ENCODE measurements at places on chromosomes 16 and 17.

DNA sequence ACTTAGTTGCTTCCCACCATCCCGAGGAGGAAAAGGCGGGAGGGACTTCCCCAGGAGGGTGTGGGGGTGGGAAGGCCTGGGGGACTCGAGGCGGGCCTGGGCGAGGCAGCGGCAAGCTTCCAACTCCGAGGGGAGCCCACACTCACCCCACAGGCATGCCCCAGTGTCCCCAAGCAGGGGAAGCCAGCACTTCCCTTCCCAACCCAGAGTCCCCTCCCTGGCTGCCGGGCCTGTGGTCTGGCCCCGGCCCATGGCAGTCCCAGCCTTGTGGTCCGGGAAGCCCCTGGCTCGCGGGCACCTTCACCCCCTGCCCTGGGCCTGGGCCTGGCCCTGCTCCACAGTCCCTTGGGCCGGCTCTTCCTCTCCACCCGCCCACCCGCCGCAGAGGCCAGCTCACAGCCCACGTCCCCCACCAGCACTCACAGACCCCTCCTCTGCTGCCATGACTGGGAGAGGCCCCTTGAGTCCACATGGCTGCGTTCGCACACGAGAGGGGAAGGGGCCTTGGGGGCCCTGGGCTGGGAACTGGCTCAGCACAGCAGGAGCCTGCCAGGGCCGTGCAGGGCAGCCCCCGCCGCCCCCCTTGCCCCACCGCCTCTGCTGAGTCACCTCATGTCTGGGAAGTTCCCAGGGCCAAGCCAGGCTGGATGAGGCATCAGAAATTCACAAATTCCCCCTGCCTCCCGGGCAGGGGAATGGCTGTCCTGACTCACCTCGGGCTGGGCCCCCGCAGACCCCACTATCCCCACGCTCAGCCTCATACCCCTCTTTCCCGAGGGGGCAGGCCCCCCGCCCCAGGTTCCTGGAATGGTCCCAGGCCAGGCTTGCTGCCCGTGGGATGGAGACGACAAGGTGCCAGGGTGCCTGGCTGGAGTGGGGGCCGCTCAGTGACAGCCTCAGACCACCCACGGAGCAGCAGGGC lies 27.8 kb downstream of the BAHCC1 start:
- peak; percentile 92 for DNase-seq

- DNase-seq = no peak
Measured at GRCh38 chr16:80611930-80612327, 71.1 kb downstream of the DYNLRB2 start.

DNA sequence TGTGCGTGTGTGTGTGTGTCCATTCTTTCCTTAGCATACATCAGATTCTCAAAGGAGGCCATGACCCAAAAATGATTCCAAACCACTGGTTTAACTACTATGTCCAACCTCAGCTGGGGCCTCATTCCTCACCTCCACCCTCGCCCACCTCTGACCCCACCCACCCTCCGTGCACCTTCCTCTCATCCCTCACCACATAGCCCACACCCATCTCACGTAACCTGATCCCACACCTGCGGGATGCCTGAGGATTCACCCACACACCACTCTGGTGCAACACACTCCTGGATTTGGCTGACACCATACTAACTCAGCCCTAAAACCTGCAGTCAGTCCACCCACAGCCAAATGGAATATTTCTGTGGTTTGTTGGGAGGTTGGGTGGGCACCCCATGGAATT lies 3.3 kb upstream of the CSNK2A2 start:
- DNase-seq = no peak

DNA sequence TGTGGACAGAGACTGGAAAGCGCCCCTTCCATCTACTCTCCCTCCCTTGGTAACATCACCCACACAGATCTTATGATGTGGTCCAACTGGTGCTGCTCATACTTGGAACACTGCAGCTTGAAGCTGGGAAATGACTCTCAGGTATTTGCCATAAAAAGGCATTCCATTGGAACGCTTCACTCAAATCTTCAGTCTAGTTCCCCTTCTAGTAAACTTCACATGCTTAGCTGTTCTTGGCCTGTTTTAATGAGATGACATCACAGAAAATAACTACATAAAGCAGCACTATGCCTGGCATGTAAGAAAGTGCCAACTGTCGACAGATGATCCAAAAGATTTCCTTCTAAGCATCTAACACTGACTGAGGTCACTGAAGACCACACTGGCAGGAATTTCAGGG lies 9.3 kb downstream of the ZNF263 start:
- no peak for DNase-seq
